ENCODE measurements at places on chromosomes 1 and 21. TPM values are rescaled to one million over a fixed set of nuclear protein-coding genes. Genes with fewer than 3 reads are reported as not detected.
A peak's percentile ranks its signal among the peaks of the same experiment; 100 is the strongest.

The DENND2D gene
- 1.1 TPM for total RNA-seq

The CFHR1 gene
- not detected for total RNA-seq

The P3R3URF gene
- not detected for total RNA-seq

The CRABP2 gene
- total RNA-seq, result 243 TPM

- DNase-seq, result no peak
These were observed 14.5 kb downstream of the NMNAT1 start for GRCh38 chr1:9957726-9958125.

DNA sequence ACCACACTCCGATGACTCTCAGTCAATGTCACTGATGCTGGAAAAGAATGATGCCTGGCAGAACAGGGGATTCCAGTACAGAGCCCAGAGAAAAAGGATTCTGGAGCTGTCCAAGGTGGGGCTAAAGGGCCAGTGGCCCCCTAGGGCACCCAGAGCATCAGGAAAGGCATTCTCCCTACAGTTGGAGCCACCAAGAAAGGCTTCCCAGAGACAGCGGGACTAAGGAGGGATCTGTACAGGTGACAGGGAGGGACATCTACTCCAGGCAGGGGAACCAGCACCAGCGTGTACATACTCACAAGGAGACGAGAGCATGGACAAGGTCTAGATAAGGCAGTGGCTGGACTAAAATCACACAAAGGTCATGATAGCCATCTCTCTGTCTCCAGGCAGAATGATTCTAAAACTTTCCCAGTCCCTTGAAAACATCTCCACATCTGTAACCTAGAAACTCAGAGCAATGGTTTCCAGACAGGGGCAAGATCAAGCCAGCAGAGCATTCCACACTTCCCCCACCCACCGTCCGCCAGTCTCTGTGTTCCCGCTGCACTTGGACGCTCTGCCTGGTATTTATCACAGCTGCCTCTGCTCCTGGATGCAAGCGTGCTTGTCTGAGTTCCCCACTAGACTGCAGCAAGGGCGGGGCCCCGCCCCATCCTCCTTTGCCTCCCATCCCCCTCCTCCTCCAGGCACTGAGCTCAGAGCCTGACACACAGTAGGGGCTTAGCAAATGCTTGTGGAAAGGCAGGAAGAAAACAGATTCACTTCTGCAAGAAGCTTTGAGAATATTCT lies 111.6 kb upstream of the ZC3H12A start:
- DNase-seq, result peak; percentile 77

GRCh38 chr21:42534421-42535378 lies 21.0 kb downstream of the SLC37A1 start:
- DNase-seq, result peak; percentile 40

DNA sequence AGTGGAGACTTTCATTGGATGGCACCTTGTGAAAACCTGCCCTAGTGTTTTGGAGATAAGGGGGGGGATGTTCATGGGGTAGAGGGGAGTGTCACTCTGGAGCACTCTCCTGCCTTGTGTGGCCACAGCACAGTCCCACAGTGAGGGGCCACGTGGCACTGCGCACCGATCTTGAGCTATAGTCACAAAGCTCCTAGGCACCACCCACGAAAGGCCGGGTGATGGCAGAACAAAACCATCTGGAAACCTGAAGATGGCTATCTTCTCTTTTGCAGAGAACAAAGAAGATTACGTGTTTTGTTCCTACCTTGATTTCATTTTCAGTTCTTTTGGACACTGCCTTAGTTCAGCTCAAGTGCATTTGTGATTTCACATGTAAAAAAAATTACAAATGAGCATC lies 220.6 kb downstream of the RGS7 start:
- DNase-seq, result no peak

DNA sequence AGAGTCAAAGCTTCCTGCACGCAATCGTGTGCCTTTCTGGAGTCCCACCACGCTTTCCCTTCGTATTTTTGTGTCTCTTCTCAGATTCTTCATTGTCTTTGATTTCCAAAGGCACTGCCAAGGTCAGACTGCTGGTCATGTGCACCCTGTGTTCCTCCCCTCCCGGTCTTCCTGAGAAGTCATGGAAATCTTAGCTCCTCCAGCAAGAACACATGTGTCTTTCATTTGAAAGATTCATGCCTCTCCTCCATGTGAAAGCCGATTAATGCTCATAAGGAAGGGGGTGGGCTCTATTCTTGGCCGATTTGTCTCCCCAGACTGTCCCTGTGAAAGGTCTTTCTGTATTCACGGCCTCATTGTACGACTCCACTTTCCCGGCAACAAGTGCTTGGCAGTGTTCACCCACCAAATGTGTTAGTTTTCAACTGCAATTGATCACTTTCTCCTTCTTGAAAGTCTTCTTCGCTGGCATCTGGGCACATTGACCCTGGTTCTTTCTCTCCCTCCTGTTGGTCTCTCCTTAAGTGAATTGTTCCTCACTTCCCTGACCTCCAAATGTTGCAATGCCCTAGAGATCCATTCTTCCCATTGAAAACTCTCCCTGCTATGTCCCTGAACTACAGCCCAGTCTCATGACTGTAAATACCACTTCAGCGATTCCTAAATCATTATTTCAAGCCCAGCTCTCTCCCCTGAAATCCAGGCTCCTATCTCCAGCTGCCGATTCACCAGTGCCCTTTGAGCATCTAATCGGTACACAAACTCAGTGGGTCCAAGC lies 25.4 kb downstream of the MX2 start:
- no peak for DNase-seq

- DNase-seq, result no peak
These were observed 210.4 kb downstream of the HIVEP3 start for GRCh38 chr1:41708332-41708731.

DNA sequence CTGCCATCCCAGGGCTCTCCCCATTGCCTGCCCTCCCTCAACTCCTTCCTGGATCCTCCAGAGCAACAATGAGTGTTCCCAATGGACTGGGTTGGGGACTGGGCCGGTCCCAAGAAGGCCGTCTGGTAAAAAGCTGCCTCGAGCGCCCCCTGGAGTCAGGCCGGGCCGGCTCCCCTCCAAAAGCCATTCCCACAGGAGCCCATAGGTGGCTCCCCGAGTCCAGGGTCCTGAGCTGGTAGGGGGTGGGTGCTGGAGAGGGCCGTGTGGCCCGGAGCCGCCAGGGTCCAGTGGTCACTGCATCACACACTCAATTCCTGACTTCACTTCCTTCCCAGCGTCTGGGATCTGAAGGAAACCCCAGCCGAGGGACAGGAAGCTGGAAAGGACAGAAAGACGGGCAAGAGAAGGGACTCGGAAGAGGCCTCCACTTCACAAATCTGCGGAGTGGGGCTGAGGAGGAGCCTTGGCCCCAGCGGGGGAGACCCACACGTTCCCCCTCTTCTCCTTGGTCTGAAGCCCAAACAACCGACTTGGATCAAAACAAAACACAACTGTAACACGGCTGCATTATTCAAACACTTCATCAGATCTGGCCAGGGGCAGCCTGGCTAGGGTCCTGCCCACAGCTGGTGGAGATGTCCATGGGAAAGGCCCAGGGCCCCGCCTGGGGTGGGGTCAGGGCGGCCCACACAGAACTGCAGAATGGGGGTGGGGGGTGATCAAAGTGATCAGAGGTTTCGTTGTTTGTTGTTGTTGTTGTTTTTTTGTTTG lies 10.9 kb upstream of the ALDH4A1 start:
- DNase-seq, result peak; percentile 98

DNA sequence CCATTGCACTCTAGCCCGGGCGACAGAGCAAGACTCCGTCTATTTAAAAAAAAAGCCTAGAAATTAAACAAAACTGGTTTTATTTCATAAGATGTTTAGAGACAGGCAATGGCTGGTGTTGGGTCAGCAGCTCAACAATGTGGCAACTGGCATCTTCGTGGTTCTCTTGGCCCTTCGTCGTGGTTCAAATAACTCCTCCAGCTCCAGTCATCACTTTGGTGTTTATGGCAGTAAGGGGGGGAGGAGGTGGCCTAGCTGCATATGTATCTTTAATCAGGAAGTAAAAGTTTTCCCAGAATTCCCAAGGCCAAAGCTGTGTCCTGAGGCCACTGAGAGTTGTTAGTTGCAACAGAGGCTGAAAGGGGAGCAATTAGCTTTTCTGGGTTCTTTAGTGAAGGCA lies 13.0 kb upstream of the LTN1 start:
- DNase-seq, result no peak

GRCh38 chr1:219581344-219581743 lies 31.6 kb downstream of the ZC3H11B start:
- no peak for DNase-seq

DNA sequence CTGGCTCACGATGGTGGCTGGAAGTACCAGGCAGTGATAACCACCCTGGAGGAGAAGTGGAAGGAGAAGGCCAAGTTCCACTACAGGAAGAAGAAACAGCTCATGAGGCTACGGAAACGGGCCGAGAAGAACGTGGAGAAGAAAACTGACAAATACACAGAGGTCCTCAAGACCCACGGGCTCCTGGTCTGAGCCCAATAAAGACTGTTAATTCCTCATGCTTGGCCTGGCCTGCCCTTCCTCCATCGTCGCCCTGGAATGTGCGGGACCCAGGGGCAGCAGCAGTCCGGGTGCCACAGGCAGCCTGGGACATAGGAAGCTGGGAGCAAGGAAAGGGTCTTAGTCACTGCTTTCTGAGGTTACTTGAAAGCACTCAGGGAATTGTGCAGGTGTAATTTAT lies 10.8 kb downstream of the IL24 start:
- no peak for DNase-seq

DNA sequence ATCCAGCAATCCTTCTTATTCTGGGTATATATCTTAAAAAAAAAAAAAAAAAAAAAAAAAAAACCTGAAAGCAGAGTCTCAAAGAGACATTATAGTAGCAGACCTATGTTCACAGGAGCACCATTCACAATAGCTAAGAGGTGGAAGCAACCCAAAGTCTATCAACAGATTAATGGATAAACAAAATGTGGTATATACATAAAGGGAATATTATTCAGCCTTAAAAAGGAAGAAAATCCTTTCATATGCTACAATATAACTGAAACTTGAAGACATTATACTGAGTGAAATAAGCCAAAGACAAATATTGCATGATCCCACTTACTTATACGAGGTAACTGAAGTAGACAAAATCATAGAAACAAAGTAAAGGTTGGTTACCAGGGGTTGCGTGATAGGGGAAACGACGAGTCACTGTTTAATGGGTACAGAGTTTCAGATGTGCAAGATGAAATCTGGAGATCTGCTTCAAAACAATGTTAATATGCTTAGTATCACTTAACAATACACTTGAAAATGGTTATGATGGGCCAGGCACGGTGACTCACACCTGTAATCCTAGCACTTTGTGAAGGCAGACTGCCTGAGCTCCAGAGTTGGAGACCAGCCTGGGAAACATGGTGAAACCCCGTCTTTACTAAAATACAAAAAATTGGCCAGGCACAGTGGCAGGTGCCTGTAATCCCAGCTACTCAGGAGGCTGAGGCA lies 29.5 kb downstream of the PIK3R3 start:
- DNase-seq, result no peak

DNA sequence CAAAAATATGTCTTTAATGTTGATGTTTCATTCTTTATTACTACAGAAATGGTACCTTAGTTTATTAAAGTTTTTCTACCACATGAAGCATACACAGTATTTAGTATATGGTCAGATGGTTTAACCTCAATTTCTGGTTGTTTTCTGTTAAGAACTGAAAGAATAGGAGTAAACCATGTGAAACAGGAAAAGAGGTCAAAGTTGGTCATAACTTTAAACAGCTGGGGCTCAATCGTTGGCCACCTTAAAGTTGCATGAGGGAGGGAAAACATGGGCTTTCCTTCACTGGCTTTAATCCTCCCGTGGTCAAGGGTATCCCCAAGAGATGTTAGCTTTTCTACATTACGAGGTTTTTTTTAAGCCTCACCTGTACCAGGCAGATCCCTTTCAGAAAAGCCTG lies 483.3 kb upstream of the ADAMTS5 start:
- DNase-seq, result no peak

DNA sequence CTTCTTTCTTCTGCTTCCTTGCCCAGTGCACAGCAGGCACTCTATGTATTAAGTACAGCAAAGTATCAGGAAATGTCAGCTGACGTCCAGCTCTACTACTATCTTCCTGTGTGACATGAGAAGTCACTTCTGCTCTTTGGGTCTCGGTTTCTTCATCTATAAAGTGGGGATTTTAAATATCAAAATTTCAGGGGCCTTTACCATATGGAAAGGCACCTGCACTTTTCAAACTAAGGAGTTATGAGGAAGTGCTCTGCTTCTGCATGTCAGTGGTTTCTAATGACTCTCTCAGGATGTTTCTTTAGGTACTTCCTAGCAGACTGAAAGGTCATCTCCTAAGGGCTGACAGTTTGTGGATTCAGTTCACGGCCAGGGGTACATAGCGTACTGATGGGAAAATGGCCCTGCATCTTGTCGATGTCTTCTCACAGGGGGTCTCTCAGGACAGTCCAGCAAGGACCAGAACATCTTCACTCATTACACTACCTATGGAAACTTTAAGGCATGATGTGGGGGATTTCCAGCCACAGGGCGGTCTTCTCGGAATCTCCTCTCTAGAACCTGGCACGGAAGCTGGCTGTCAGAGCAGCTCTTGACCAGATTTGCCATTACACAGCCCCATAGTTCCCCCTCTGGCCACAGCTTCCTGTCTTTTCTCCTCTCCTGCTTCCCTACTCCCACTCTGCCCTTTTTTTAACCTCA lies 42.0 kb upstream of the MTF1 start:
- DNase-seq, result no peak

DNA sequence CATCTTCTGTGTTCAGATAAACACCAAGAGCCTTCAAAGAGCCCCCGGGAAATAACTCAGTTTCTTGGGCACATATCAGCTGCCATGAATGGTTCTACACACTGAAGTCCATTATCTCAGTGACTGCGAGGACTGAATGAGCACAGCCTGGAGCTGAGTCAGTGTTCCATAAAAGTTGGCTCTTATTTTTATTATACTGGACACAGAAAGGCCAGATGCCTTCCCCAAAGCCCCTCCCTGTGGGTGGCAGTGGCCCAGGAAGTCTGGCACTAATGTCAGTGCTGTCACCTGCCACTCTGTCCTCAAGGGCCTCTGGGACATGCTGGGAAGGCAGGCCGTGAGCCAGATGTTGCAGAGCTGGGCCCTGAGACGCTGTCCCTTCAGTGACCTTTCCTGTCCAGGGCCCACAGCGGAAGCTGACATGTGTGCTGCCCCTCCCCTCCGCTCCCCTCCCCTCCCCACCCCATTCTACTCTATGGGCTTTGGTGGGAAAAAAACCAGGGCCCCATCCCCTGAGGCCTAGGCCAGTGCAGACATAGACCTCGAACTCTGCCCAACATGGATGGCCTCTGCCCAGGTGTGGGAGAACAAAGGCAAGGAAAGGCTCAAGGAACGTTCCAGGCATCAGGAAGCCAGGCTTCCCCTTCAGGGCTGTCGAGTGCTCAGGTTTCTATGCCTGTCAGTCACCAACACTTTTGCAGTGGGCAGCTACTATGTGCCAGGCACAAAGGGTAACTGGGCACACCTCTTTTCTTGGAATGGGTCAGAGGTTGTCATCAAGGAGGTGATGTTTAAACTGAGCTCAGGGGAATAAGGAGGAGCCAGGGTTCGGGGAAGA lies 22.4 kb upstream of the NPPB start:
- no peak for DNase-seq
